NCI-H1694 (cell line): ENCODE measurements at places on chromosomes 5 and 9.
A peak's percentile ranks its signal among the peaks of the same experiment; 100 is the strongest.

GRCh38 chr9:98997604-98998003 lies 53.9 kb downstream of the COL15A1 start:
- DNase-seq = no peak

GRCh38 chr5:1383344-1383743 lies 38.4 kb upstream of the CLPTM1L start:
- no peak for DNase-seq

- peak; percentile 98 for DNase-seq
These were observed 297.4 kb upstream of the ZNF608 start for GRCh38 chr5:125043781-125044391.

- DNase-seq = no peak
These were observed 9.7 kb upstream of the CEL start for GRCh38 chr9:133051966-133052539.

DNA sequence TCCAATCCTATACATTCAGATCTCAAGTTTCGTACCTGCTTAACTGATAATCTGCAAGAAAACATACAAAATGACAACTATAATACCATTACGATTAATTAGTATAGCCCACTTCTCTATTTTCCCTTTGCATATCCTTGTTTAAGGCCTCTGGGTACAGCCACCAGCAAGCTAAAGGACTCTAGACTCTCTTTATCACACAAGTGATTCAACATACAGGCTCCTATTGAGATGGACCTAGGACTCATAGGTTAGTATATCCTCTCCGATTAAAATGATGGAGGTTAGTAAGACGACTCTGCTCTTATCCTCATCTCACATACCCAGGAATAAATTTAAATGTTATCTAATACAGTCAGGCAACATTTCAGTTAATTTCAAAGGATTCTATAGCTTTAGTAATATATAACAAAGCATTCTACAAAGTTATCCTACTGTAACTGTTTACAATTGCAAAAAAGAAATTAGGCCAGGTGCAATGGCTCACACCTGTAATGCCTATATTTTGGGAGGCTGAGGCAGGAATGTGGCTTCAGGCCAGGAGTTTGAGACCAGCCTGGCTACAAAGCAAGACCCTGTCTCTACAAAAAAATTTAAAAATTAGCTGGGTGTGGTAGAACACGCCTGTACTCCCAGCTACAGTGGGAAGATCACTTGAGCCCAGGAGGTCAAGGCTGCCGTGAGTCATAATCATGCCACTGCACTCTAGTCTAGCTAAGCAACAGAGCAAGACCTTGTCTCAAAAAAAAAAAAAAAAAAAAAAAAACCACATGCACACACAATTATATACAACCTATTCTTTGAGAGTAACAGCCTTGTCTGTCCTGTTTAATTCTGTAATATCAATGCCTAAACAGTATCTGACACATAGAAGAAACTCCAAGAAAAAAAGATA lies 15.4 kb downstream of the HAUS6 start:
- DNase-seq = no peak

DNA sequence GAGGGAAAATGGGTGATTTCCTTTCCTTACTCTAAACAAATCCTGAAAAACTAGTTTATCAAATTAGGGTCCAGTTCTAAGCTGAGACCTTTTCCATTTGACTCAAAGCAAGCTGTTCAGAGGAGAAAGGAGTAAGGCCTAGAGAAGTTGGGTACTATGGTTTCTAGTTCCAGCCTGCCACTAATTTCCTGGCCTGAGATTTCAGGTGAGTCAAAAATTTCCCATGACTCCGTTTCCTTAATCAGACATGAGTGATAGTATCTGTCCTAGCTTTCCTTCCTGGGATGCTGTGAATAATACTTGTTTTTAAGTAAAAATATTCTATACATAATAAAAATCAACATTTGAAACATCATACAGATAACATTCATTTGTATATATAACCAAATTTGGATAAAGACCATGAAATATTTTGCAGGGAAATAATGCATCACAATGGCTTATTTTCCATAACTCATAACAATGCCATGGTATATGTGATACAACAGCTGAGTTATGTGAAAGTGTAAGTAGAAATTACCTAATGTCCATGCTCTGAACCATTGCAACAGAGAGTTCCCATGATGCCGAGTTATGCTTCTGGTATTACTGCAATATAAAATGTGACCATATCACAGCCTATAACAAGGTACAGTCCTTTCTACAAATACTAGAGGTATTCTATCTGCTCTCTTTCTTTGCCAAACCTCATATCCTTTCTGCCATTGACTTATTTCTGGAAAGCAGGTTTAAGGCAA lies 142.7 kb downstream of the MLLT3 start:
- no peak for DNase-seq

DNA sequence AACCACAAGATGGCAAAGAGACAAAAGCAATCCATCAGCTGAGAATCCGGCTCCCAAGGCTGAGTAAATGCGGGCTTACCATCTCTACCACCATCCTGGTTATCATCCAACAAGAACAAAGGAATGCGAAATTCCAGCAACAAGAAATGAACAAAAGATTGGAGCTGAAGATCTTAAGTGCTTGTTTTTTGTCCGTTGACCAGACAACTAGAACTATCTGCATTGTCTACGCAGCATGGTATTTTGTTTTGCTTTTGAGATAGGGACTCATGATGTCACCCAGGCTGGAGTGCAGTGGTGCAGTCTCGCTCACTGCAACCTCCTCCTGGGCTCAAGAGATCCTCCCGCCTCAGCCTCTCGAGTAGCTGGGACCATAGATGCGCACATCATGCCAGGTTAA lies 88.9 kb downstream of the ZNF366 start:
- DNase-seq = no peak

- DNase-seq = peak; percentile 52
These were observed at the start of gene ENC1 for GRCh38 chr5:74640450-74640953. Gene ENC1, minus strand, starts transcription at chr5:74640728. Its CDS starts 4,243 bp downstream, at chr5:74636485.

DNA sequence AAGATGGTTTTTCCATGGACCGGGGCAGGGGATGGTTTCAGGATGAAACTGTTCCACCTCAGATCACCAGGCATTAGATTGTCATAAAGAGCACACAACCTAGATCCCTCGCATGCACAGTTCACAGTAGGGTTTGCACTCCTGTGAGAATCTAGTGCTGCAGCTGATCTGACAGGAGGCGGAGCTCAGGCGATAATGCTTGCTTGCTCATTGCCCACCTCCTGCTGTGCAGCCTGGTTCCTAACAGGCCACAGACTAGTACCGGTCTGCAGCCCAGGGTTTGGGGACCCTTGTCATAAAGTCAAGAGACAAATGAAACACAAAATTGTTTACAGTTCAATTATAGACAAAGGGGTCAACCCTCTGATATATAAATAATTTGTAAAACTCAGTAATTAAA lies 101.7 kb downstream of the RANBP17 start:
- DNase-seq = no peak

GRCh38 chr5:147643142-147643541 lies 133.3 kb upstream of the DPYSL3 start:
- no peak for DNase-seq

- DNase-seq = no peak
These were observed 67.9 kb downstream of the OLFM1 start for GRCh38 chr9:135155396-135155795.

GRCh38 chr9:125959951-125960619 lies 212.9 kb downstream of the PBX3 start:
- no peak for DNase-seq

GRCh38 chr9:128043467-128043868 lies 23.7 kb downstream of the NAIF1 start:
- no peak for DNase-seq

DNA sequence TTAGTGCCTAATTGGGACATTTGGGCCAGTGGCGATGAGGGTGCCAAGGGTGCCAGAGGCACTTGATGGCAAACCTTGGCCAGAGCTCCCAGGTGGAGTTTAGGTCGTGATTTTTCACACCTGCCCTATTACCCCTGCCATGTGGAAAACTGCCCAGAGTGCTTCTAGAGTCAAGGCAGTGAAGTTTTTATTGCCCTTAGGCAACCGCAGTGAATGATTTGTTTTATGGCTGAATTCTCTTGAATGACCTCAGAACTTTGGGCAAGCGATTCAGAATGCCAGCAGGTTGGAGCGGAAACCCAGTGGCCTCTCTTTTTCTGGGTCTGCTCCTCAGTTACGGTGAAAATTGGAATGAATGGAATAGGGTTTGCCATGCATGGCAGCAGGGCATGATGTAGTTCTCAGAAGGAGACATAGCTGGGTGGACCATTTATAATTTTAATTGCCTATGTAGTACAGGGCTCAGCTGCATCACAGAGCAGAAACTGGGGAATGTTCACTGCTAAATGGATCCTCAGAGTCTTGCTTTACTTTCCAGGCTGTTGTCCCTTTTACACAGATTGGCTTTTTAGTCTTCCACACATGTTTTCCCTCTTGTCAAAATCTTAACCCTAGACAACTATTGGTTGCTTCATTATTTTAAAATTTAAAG lies 820.0 kb upstream of the SEMA6A start:
- no peak for DNase-seq
